ENCODE measurements at places on chromosomes 3 and 15.

DNA sequence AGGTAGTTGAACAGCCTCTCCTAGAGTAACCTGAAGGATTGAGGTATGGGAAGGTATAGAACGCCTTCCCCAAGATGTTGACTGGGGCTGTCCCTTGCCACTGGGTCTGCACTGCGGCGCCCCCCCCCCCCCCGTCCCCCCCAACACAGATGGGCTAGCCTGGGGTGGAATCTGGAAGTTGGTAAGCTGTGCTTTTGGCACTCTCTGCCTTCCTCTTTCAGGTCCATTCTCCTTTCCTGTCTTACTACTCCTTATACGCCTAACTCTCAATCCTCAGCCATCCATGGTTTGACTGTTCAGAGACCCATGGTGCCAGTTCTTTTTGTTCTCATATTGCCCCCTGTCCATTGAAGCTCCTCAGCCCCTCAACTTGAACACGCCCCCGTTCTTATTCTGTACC lies 42.8 kb downstream of the MAP2K1 start:
- no peak for DNase-seq

DNA sequence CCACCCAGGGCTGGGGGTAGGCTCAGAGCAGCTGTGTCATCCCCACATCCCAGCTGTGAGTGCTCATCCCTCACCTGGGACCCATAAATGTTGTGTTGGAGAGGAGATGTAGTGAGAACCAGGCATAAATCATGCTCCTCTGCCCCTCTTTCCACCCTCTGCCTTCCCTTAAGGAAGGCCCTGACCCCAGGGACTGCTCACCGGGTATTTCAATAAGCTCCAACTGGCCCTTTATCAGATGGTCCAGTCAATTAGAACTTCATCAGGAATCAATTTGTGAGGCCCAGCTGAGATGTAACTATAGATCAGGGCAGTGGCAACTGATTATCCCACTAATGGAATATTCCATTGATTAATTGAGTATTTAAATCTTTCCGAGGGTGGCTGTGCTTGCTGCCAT lies 50.8 kb upstream of the NTRK3 start:
- no peak for DNase-seq

DNA sequence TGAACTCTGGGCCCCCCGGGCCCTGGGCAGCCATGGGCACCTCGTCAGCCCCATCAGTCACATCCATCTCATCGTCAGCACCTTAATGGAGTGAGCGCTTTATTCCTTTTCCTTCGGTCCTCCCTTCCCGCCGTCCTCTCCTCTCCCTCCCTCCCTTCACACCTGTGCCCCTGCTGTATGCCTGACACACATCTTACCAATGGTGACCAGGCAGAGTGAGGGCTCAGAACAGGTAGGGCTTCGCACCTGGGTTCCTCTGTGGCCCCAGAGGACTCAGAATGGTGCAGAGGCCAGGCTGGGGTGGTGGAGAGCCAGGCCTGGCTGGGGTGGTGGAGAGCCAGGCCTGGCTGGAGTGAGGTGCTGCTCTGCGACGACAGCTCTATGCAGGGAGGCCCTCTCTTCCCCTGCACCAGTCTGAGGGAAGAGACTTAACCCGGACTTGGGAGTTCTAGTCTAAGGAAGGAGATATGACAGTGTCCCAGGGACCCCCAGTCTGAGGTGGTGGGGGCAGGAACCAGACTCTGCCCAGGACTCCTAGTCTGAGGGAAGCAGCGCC lies 11.6 kb downstream of the C15orf39 start:
- no peak for DNase-seq

- DNase-seq, result no peak
Measured at GRCh38 chr15:33315044-33315443, 4.3 kb downstream of the RYR3 start.

DNA sequence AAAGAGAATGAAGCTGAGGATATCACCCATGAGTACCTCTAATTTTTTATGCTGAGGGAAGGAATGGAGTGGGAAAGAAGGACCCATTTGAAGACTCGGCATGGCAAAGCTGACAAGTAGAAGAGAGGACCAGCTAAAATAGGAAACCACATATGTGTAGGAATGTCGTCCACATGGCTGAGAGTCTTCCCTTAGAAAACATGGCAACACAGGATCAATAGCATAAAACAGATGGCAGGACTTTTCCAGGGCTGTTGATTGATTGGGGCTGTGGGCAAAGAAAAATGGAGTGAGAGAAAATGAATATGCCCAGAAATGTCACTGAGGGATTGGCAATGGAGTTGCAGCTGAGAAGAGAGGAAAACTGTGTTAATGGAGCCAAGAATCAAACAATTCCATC lies 76.2 kb upstream of the PRICKLE2 start:
- no peak for DNase-seq

DNA sequence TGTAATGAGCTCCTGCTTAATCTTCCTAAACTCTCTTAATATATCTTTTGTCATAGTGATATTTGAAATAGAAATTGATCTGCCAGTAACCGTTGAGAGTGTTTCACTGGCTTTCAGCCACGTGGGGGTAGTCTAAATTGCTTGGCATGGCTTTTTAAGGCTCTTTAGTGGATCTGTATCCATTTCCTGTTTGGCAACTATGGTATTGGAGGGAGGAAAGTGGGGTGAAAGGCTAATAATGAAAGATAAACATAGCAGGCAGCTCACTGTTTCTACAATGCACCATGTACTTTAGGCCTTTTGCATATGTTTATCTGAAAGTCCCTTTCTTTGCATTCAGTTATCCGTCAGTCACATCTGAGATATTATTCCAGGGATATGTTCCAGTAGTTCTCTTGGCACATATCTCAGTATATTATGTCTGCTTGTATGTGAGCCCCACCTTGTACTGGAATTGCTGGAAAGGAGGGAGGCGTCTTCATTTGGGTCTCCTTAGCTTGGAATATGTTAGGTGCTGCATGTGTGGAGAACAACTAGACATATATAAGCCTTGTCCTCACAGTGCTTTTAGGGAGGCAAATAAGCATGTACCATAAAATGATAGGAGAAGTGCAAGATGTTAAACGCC lies 10.8 kb downstream of the TOPAZ1 start:
- DNase-seq, result no peak

DNA sequence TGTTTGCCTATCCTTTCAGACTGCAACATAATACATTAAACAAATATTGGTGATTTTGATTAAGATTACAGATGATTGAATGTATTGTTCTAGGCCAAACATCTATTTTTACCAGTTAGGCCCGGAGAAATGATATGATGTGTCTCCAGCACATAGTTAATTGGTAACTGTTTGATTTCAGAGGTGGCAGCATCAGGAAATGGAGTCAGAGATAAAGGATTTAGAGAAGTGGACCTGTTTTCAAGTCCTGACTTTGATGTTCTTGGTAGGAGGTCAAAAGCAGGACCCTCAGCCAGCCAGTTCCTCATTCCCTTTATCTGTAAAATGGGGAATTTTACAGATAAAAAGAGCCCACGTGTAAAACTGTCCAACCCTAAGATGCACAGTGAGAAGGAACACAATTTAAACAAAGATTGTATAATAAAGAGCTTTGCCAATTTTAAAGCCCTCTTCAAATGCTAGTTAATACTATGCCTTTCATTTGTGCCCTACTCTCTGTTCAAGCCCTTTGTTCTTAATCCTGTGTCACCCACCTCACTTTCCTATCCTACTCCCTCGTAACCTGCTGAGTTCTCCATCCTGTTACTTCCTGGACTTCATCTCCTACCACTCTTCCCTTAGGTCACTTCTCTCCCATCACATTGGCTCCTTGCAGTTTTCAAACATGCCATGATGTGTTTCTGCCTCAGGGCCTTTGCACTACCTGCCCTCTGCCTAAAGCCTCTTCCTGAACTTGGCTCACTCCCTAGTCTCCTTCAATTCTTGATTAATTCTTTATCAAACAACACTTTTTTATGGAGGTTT lies 2.5 kb downstream of the TMEM212 start:
- DNase-seq, result no peak

DNA sequence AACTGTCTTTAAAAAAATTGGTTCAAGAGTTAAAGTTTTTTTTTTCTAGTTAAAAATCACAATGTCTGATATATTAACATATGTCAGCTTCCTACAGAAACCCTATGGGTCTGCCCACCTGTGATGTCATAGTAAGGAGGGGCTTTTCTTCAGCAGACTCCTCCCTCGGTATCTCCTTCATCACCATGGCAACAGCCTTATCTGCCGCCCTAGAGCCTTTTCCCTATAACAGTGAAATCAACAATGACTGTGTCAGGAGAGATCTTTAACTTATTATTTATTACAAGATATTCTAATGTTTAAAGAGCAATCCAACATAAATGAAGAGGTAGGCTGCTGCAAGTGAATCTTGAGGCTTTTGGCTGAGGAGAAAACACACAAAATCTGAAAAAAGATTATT lies 138.7 kb downstream of the PEX5L start:
- DNase-seq, result peak; percentile 42

DNA sequence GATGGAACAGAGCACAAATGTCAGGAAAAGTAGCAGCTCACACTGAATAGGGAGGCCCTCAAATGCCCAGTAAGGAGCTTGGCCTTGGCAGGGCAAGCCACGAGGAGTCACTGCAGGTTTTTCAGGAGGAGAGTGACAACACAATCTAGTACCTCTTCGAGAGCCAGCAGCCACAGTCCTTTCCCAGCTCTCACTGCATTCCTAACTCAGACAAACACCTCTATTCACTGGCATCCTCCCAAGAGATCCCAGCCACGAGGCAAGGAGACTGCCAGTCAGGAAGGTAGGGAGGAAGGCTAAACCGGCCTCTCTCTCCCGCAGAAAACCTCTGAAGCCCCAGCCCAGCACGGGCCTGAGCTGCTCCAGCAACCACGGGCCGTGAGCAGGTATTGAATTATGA lies 146.0 kb upstream of the SMAD3 start:
- no peak for DNase-seq

DNA sequence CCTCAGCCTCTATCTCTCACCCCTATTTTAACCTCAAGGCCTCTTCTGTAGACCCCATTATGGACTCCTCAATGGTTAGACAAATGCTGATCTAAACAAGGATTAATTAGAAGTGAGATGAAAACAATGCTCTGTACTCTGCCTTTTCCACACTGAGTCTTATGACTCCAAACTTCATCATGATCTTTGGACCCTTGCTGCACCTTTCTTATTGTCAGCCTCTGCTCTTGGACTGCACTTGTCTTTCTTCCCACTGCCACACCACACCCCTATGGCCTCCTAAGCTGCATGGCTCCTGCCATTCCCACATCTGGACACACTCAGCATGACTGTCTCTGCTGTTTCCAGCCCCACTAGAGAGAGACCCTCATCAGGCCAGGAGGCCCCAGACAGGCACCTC lies 348.2 kb downstream of the RORA start:
- no peak for DNase-seq

DNA sequence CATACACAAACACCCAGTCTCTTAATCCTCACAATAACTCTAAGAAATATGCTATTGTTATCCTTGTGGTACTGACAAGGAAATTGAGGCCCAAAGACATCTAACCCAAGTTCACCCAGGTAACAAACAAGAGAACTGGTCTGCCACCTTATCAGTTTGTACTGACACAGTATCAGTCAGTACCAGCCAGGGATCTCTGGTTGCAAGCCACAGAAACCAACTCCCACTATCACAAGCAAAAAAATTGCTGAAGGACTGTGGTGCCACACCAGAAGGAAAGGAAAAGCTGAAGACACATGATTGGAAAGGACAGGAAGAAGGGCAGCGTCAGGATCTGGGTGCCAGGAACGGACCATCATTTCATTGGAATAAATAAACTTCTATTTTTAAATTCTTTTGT lies 63.8 kb upstream of the GLCE start:
- DNase-seq, result no peak

- DNase-seq, result no peak
Measured at GRCh38 chr3:20307383-20307782, 121.4 kb upstream of the SGO1 start.

DNA sequence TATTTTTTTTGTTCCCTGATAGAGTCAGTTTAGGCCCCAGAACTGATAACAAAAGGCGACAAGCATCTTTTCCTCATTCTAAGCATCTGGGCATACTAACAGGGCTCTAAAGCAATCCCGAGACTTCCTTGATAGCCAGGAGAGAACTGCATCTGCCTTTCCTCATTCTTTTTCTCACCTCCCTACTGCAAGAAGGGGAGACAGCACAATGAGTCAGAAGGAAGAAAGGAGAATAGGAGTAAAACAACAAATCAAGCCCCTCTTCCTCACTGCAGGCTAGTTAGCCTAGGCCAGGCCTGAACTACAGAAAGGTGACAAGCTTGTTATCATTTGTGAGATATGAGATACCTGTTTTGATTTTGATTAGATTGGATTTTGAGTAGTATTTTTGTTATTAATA lies 97.9 kb downstream of the NAALADL2 start:
- DNase-seq, result no peak

GRCh38 chr3:45955017-45955647 lies 11.9 kb downstream of the CXCR6 start:
- DNase-seq, result no peak

GRCh38 chr3:55556619-55557537 lies 69.8 kb upstream of the WNT5A start:
- DNase-seq, result no peak

DNA sequence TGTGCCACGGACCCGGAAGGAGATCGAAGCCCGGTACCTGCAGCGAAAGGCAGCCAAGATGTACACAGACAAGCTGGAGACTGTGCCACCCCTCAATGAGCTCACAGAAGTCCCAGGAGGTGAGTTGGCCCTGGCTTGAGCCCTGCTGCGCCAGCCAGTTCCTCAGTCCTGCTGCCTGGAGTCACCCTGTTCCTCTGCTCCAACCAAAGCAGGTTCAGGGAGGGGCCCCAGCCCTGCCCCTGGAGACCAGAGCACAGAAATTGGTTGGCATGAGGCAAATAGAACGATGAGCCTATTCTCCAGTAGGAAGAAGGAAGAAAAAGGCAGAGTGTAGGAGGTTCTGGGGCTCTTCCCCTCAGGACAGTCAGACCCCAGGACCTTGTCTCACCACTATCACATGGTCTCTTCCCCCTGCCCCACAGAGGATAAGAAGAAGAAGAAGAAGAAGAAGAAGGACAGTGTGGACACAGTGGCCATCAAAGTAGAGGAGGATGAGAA lies 8.0 kb downstream of the TMIE start:
- no peak for DNase-seq

DNA sequence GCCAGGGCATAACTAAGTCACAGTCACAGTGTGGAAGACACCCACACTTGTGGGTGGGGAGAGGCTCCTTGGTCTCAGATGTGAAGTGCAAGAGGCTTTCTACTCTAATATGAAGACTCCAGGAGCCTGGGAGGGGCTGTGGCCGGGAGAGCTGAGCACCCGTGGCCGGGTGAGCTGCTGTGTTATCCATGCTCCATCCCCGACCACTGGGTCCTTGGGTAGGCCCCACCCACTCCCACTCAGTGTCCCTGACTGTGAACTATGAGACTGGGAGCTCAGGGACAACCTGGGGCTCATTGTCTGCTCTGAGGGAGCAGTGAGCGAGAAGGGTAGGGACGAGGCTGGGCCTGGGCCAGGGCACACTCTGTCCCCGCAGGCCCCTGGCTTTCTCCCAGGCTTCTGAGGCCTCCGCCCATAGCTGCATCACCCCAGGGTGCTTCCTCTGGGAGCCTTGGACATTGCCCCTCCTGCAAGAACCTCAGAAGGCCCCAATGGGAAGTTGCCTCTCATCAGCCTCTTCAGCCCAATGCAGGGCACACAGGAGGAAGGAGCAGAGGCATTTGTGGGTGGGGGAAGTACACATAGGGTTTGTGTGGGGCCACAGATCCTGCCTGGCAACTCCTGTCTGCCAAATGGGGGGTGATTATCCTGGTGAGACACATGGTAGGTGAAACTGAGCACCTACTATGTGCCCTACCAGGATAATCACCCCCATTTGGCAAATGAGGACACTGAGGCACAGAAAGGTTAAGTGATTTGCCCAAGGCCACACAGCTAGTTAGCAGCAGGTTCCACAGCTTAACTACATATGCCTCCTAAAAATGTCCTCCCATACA lies 2.4 kb downstream of the ANPEP start:
- DNase-seq, result no peak
